ENCODE measurements at places on chromosomes 4 and X.
A peak's percentile ranks its signal among the peaks of the same experiment; 100 is the strongest.

DNA sequence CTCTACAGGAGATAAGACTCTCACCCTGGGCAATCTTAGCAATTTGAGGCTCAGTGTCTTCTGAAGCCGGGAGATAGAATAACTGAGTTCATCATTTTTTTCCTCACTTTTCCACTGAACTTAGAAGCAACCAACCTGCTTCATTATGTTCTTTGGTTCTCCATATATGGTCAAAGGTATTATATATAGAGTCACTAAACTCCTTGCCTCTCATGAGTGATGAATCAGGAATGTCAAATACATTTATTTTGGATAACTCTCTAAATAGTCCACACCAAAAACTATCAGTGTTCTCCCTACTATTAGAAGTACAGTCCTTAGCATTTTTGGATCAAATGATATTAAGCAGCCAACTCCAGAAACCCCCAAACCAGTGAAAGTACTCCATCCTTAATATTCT, 421.5 kb upstream of the EPHA5 start:
- no peak for DNase-seq

- DNase-seq: no peak
These were observed 285.9 kb downstream of the KCTD8 start for GRCh38 chr4:44162538-44163270.

GRCh38 chrX:28843817-28844216, 256.6 kb downstream of the IL1RAPL1 start:
- DNase-seq: no peak

GRCh38 chrX:72305286-72306084, at the start of gene CITED1:
CITED1 (minus strand) TSS chrX:72305914; CDS start chrX:72302869, 3,045 bp downstream.
- DNase-seq: no peak

DNA sequence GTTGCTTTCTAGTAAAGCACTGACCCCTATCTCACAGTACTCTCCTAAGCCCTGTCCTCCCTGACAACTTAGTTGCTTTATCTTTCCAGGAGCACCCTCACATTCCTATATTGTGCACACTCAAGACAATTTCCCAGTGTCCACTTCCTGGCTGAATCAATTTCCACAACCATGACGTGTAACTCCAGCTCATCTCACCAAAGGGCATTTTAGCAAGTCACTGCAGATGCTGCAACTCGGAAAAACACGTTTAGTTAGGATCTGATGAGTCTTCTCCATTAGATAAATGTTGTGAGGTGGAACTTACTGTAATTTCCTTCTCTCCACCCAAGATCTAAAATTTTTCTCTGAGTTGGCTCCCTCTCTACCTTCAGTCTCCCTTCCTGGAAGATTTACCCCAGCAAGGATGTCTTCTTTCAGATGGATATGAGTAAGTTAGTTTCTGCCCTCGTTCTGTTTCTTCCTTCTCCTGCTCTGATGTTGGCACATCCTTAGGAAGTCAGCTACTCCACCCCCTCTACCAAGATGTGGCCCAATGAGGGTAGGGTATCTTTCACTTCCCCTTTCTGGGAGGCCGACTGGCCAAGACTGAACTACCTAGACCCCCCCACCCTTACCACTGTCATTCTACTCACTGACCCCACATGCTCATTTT, 28.8 kb upstream of the IL13RA1 start:
- no peak for DNase-seq

DNA sequence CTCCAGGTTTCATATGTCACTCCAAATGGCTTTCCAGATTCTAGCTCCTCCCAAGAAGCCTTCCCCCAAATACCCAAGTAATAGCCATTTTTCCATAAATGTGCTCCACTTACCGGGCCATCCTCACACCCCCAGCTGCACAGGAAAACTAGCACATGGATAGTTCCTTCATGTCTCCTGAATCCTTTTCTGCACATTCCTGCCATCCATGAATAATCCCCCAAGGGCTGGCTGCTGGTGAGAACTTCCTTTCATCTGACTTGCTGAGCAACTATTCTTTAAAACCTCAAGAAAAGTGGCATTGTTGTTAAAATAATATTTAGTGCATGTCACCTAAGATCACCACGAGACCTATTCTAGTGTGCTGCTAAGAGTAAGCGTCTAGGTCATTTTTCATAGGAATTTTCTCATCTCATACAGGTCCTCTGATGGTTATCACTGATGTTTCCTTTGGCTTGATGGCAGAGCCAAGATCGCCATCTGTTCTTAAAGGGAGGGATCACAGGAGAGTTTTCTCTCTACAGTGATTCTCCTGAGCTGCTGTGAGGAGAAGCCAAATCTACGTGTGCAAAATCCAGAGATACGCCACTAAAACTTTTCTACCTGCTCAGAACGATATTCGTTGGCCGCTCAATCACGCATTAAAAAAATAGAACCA, 71.3 kb downstream of the MAP3K15 start:
- DNase-seq: no peak

DNA sequence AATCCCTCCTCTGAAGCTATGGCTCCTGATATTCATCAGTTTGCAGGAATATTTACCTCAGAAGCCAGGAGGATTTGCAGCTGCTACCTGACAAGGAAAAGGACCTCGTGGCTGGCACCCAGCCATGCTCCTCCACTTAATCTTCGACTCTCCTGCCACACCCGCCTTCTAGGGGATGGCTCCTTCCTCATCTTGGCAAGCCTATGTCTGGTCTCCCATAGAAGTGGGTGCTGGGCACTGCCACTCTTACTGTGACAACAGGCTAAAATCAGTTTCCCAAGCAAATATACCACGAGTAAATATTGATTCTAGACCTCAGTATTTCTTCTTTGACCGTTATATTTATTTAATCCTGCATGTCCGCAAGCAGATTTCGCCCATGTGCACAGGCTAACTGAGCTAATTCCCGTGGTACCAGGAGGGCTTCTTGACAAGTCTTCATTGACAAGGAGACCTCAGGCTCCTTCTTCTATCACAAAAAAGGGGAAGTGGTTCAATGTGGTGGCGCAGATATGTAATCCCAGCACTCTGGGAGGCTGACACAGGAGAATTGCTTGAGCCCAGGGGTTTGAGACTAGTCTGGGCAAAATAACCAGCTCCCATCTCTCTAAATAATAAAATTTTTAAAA, 52.6 kb upstream of the DCTD start:
- no peak for DNase-seq

GRCh38 chr4:23728971-23729370, 160.9 kb downstream of the PPARGC1A start:
- DNase-seq: no peak

- no peak for DNase-seq
These were observed 48.0 kb downstream of the SEC24D start for GRCh38 chr4:118787844-118788380.

GRCh38 chr4:3031357-3032082, 42.8 kb downstream of the HTT-AS start:
- no peak for DNase-seq

DNA sequence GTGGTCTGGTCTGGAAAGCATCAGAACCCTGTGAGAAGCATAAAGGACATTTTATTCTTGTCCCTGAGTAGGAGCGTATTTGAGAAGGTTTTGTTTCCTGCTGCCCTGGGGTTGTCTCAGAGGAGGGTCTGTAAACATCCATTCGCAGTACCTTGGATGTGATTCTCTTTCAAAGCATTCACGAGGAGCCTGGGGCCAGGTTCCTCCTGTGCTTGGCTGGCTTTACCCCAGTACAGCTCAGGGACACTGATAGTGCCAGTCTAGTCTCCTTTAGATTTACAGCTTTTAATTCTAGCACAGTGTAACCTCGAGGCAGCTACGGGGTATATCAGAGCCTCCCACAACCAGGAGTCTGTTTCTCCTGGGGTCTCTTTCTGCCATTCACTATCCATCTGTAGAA, 2.7 kb downstream of the CLRN2 start:
- DNase-seq: no peak

DNA sequence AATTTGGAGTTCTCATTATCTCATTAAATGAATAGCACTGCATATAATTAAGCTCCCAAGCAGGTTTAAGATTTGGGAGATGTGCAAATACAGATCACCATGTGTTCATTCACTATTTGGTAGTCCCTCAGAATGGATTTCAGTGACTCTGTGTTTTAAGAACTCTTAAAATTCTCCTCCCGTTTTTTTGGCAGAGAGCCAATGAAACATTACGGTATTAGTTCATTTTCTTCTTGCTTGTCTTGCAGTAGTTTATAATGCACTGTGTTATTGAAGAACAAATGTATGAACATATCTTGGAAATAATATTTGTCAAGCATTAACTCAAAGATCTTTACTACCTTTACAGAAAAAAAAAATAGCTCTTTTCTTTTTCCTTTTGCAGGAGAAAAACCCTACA, 32.7 kb downstream of the KLF3 start:
- DNase-seq: no peak

- peak; percentile 39 for DNase-seq
These were observed 828 bp downstream of the MCUB start for GRCh38 chr4:109560687-109561461.

DNA sequence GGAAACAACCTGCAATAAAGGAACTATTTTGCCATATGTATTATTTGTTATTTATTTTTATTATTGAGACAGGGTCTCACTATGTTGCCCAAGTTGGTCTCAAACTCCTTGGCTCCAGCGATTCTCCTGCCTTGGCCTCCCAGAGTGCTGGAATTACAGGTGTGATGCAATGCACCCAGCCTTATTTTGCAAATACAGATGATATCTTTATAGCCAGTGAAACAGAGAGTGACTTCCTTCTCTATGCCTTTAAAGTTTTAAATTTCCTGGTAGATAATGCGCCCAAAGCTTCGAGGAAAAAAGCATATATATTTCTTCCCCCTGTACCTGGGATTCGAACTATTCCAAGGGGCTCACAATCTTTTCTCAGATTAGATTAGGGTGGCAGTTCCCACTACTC, 601.1 kb upstream of the HTR2C start:
- DNase-seq: no peak

DNA sequence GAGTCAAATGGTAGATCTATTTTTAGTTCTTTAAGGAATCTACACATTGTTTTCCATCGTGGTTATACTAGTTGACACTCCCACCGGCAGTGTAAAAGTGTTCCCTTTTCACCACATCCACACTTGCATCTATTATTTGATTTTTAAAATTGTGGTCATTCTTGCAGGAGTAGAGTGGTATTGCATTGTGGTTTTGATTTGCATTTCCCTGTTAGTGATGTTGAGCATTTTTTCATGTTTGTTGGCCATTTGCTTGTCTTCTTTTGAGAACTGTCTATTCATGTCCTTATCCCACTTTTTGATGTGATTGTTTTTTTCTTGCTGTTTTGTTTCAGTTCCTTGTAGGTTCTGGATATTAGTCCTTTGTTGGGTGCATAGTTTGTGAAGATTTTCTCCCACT, 70.0 kb downstream of the TAB3 start:
- no peak for DNase-seq

DNA sequence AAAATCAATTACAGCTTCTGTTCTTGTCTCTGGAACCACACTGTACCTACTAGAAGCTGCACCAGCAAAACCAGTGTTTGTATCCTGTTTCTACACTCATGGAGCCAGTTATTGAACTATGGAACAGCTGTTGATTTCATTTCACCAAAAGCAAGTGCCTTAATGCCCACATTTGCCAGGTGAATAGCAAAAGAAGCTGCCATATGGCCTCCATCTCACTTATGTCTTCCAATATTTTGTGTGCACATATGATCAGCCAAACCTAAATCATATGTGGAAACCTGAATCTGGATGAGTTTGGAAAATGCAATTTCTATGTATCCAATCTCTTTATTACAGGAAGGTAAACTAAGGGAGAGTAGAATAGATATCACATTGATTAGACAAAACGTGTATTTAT, 415.8 kb upstream of the GRID2 start:
- DNase-seq: no peak

GRCh38 chr4:56164907-56165306, 216.2 kb downstream of the CEP135 start:
- no peak for DNase-seq

DNA sequence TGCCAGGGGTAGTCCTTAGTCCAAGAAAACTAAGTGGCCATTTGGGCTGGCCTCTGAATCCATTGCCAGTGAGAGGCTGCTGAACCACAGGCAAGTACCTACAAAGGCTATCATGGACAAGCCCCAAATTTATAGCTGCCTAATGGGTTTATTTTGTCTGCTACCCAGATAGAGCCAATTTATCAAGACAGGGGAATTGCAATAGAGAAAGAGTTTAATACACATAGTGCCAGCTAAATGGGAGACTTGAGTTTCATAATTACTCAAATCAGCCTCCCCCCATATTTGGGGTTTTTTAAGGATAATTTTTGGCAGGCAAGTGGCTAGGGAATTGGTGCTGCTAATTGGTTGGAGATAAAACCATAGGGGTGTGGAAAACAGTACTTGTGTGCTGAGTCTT, 73.1 kb upstream of the BMP2K start:
- DNase-seq: no peak

DNA sequence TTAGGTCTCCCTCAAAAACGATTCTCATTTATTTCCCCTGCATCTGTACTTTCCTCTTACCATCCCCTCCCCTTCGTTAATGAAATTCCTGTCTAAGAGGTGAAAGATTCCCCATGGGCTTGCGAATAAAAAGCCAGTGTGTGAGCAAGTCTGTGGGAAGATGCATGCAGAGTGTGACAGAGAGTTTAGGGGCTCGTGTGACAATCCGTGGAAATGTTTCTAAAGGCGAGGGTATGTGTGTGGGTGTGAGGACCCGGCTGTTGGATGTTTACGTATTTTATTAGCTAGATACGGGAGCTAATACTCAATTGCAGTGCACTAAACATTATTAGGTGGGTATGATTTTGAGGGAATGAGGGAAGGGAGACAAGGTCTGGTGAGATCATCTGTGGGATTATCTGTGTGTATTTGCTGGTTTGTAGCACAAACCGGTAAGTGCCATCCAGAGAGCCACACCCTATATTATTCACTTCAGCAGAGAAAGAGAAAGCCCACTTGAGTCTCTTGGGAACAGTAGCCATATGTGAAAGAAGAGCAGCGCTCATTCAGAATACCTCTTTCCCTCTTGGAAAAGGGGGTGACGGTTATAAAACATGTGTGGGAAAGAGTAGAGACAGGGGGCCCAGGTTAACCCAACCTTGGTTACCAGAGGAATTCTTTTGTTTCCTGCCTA, 893 bp upstream of the HOPX start:
- DNase-seq: no peak

DNA sequence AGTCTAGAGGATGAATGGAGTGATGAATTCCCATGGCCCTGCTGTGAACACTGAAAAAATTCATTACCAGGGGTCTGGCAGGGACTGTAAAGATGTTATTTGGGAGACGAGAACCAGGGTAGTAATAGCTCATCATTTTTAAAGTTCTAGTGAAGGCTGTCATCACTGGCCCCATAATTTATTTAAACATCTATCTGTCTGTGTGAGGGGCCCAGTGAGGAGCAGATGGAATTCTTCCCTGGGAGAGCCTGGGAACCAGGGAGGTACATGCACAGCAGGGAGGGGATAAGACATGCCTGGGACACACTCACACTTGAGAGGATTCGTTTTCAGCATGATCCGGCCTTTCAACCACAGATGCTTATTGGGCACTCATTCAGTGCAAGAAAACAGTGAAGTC, 162.0 kb downstream of the PDGFRA start:
- no peak for DNase-seq

- no peak for DNase-seq
These were observed 119.0 kb downstream of the REELD1 start for GRCh38 chr4:146333187-146333894.

All from activated CD8-positive, alpha-beta memory T cell treated with anti-CD3 and anti-CD28 coated beads for 4 hours (primary cell).